ENCODE measurements at places on chromosomes 3 and 15.

GRCh38 chr3:186760141-186760833 is 23.1 kb upstream of the EIF4A2 start:
- no peak for DNase-seq

DNA sequence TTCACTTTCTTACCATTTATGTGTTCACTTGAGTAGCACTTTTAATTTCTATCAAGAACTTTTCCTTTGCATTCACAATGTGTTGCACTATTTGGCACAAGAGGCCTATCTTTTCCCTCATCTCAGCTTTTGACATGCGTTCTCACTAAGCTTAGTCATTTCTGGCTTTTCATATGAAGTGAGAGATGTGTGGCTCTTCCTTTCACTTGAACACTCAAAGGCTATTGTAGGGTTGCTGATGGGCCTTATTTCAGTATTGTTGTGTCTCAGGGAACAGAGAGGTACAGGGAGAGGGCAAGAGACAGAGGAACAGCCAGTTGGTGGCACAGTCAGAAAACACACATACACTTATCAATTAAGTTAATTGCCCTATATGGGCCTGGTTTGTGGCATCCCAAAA is 127.4 kb upstream of the MLF1 start:
- DNase-seq: no peak

GRCh38 chr15:68821841-68822381 is 1.2 kb upstream of the ANP32A start:
- no peak for DNase-seq

DNA sequence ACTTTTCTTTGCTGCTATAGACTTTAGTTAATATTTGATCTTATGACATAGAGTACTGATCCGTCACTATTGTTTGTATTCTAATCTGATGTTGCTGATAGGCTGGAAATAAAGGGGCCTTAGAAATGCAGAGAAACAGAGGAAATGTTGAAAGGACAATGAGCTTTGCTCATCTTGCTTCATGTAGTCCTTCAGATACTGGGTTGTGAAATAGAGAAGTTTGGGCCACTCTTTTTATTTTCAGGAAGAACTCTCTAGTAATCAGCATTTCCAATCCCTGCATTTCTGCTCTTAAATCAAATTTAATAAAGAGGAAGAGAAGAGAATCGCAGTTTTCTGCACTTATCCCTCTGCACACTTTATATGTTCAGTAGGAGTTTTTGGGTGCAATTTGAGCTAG is 192.8 kb upstream of the THBS1 start:
- DNase-seq: no peak

DNA sequence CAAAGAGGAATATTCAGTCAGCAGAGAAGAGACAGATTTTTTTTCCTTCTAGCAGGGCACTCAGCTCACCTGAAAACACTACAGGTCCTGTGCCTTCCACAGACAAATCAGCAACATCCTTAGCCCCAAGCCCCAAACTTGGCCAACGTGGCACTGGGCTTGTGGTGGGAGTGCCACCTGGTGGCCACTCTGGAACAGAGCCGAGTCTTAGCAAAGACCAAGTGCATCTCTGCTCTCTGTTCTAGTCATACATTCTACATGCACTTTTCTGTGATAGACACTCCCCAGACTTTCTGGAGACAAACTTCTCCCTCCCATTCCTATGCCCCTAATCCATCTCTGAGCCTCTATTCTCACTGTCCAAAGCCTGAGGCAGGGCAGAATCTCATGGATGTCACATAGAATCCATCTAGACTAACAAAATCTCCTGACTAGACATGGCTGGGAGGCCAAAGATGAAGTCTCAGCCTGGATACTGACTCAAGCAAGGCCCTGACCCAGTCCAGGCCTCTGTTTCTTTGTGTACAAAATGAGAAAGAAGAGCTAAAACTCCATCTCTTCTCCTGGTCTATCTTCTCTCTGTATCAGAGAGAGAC is 5.1 kb upstream of the SEMA7A start:
- peak; percentile 81 for DNase-seq

DNA sequence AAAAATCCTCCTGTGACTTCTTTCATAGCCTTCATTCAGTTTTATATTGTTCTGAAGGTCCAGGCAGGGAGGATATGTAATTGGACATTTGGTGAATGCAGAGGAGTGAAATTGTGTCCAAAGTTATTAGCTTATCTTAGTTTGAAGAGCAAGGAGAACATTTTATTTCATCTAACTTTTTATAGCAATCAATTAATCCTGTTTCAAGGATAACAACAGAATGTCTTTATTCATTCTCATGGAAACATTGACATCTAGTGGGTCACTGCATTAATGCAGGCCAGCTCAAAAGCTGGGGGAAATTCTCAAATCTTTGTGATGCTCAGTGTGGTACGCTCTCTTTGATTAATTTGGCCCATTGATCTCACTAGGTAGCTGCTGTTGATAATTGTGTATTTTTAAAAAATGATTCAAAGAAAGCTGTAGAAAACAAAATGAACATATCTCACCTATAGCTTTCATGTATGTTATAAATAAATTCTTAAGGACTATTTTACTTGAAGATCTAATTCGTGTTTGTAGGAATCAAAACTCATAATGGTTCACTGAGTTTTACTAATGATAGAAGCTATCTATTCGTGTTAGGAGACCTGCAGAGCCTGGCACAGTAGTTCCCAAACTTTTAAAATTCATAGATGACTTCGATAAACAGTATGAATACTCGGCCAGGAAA is 150.8 kb upstream of the KCNMB2 start:
- DNase-seq: peak; percentile 16

DNA sequence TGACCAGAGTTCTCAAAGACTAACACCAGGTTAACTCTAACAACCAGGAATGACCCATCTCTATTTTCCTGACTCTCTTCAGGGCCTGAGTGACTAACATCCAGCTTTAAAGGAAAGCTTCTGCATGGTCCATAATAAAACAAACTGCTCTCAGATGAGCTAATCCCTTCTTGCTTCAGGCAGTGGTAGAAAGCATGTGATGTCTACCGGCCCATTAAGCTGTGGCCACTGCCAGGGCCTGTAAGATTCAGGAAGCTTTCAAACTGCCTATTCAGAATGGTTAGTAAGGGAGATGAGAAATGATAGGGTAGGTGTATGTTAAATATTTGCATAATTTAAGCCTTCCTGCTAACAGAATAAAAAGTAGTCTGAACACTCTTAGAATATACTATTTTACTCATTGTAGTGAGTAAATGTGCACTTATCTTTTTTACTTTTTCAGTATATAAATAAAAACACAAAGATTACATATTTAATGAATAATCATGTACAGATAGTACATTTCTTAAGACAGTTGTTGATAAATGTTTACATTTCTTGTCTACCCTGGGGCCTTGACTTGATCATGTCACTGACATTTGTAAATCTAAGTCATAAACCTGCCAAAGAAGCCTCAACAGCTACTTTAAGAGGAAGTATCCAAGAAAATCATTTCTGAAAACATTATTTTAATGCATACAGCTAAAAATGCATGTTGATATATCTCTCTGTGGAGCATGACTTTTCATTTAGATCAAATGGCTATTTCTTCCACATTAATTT is 222.0 kb downstream of the MCTP2 start:
- DNase-seq: no peak

- peak; percentile 33 for DNase-seq
These were observed 67.6 kb downstream of the SLC6A11 start for GRCh38 chr3:10883478-10884234.

- no peak for DNase-seq
These were observed 222.5 kb downstream of the ROBO2 start for GRCh38 chr3:77262361-77262760.

DNA sequence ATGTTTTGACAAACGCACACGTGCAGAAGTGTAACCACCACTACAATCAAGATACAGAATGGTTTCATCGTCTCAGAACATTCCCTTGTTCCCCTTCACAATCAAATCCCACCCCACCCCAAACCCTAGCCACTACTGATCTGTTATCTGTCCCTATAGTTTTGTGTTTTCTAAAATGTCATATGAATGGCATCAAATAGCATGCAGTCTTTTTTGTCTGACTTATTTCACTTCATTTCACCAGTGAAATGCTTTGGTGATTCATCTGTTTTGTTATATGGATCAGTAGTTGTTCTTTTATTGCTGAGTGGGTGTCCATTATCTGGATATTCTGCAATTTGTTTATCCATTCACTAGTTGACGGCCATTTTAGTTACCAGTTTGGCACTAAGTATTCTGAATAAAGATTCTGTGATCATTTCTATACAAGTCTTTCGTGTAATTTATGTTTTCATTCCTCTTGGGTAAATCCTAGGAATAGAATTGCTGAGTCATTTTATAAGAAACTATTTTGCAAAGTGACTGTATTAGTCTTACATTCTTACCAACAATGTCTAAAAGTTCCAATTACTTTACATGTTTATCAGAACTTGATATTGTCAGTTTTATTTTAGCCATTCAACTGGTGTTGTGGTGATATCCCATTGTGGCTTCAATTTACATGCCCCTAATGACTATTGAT is 232.8 kb downstream of the CLSTN2 start:
- DNase-seq: no peak

- no peak for DNase-seq
These were observed 90.2 kb upstream of the LMOD3 start for GRCh38 chr3:69212411-69213160.

DNA sequence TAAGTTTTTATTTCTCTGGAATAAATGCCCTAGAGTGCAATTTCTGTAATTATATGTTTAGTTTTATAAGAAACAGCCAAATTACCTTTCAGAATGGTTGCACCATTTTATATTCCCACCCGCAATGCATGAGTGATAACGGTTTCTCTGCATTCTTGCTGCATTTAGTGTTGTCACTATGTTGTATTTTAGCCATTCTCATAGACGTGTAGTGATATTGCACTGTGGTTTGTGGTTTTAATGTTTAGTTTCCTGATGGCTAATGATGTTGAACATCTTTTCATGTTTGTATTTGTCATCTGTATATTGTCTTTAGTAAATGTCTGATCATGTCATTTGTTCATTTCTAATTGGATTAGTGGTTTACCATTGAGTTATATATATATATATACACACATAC is 73.0 kb upstream of the GOLIM4 start:
- no peak for DNase-seq

GRCh38 chr3:71389911-71390573 is 193.5 kb downstream of the FOXP1 start:
- no peak for DNase-seq

DNA sequence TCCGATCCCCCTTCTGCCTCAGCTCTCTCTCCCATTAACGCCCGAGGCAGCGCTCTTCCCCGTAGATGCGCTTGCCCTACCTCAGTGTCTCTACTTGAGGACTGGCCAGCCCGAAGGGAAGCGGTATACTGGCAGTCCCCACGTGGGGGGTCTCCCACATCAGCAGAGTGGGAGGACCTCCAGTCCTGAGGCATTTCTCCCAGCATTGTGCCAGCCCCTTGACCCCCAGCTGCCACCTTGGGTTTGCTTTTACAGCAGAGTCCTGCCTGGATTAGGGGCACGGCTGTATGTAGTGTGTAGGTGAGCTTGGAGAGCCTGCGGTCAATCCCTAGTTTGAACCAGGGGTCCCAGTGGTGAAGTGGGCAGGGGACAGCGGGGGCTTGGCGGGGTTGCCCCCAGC is 767 bp downstream of the SEMA3F start:
- DNase-seq: no peak

GRCh38 chr3:23685541-23686258 is 120.1 kb upstream of the UBE2E1 start:
- DNase-seq: peak; percentile 71

DNA sequence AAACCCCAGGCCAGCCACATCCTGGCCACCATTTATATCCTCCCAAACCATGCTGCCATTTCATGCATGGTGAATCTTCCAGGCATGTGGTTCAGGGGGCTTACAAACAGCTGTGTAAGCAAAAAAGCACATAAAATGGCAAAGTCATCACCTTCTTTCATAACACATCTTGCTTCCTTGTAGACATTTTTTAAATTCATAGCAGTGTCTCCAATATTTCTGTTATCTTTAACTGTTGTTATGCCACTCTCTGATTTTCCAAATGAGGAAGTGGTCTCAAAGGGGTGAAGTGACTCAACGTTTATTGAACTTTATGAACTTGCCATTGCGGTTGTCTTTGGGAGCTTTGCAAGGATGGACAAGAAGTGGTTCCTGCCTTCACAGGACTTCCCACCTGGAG is 264.4 kb downstream of the MEX3B start:
- DNase-seq: no peak

- DNase-seq: no peak
These were observed 32.1 kb downstream of the EFHB start for GRCh38 chr3:19901918-19902317.

GRCh38 chr3:68919000-68919399 is 13.3 kb downstream of the TAFA4 start:
- DNase-seq: no peak

DNA sequence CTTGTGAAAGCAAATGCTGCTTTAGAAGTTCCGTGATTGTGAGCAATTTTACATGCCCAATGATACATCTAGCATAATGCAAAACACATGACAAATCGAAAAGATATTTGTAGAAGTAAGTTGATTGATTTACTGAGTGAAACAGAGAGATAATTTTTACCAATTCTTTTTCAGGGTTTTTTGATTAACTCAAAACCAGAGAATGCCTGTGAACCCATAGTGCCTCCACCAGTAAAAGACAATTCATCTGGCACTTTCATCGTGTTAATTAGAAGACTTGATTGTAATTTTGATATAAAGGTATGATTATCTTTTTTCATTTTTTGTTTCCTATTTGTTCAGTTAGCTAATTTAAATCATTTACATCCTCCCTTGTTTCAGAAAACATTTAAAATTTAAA is 58.8 kb downstream of the RNF13 start:
- no peak for DNase-seq

GRCh38 chr15:82184776-82185175 is 77.8 kb downstream of the EFL1 start:
- DNase-seq: no peak

- DNase-seq: peak; percentile 29
These were observed 20.1 kb upstream of the GOLGA6L2 start for GRCh38 chr15:23467110-23467600.

DNA sequence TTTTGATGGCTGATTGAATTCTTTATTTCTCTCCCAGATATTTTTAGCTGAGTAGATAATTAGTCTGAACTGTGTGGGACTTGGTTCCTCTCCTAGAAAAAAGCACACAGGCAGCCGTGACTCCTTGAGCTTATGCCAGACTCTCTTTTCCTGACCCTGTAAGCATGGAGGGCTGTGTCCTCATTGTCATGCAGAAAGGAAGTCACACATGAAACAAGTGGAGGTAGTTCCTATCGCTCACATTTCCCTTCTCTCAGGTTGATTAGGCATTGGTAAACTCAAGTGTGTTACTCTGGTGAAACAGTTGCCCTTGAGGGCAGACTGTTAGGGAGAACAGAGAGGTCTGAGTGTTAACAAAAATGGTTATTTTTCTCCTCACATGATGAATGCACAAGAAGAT is 6.3 kb upstream of the RTP4 start:
- DNase-seq: no peak

All from K562 (cell line).